ENCODE measurements at places on chromosomes 6 and 20. TPM values are rescaled to one million over a fixed set of nuclear protein-coding genes. Genes with fewer than 3 reads are reported as not detected.
A peak's percentile ranks its signal among the peaks of the same experiment; 100 is the strongest.

DNA sequence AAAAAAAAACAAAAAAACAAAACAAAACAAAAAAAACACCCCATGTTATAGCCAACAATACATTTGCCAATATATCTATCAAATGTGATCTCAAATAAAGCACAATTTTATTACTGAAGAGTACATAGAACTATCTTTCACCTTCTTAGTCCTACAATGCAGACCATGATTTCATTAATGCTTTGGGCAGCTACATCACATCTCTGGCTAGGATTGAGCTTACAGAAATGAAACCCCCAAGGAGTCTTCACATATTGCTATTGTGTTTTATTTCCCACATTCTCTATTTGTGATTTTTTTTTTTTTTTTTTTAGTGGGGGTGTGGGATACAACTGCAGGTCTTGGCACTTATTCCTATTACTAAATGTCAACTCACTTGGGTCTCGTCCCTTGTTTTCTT lies 189.3 kb downstream of the BACH2 start:
- DNase-seq = no peak

GRCh38 chr20:53691811-53692192 lies 98.2 kb upstream of the ZNF217 start:
- DNase-seq = no peak

DNA sequence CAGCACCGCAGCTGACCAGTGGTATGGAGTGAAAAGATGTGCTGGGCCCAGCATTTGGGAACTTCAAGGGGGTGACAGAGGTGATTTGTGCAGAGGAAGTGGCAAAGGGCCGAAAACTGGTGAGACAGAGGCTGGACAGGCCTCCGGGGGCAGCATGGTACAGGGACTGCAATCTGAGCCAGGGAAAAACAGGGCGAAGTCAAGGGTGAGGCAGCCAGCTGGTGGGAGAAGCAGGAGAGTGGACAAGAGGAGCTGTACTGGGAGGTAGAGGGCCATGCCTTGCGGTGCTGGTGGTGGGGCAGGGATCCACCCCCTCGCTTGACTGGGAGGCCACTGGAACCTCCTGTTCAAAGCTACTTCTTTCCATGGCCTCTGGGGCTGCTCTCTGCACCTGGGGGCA lies 7.3 kb upstream of the GFRA4 start:
- DNase-seq = no peak

- no peak for DNase-seq
Observed at GRCh38 chr20:61933481-61933950, 132.2 kb downstream of the TAF4 start.

GRCh38 chr6:169069356-169069755 lies 184.3 kb downstream of the THBS2 start:
- DNase-seq = no peak

- DNase-seq = no peak
Observed at GRCh38 chr20:58173930-58174707, 54.3 kb downstream of the ANKRD60 start.

- DNase-seq = no peak
Observed at GRCh38 chr6:12404651-12405050, 114.5 kb downstream of the EDN1 start.

DNA sequence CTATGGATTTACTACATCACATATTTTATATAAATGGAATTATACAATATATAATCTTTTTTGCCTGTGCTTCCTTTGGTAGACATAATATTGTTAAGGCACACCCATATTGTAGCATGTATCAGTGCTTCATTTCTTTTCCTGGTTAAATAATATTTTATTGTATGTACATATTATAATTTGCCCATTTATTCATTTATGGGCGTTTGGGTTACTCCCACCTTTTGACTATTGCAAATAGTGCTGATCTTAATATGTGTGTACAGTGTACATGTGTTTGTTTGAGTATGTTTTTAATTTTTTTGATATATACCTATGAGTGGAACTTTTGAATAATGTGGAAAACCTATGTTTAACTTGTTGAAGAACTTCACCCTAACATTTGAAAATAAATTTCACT lies 804.2 kb downstream of the DHX35 start:
- no peak for DNase-seq

- no peak for DNase-seq
Observed at GRCh38 chr6:163393923-163394322, 20.6 kb upstream of the QKI start.

GRCh38 chr6:4885341-4885933 lies 109.2 kb downstream of the CDYL start:
- no peak for DNase-seq

GRCh38 chr6:154962753-154963152 lies 32.4 kb upstream of the TIAM2 start:
- no peak for DNase-seq

DNA sequence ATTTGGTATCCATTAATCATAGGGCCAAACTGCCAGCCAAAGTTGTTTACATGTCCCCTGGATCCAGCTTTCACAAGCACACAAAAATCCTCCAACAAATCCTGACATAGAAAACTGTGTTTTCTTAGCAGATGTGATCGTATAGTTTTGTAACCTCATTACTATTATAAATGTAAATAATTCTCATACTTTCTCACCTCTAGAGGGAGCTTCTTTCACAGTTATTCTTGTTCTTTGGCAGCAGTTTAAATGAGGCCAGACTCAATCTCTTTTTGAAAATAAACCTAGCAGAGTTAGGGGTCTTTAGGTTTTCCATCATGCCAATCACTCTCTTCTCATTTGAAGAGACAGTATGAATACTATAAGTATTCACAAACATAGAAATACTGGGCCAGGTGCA lies 17.0 kb upstream of the ZNF318 start:
- peak; percentile 57 for DNase-seq

DNA sequence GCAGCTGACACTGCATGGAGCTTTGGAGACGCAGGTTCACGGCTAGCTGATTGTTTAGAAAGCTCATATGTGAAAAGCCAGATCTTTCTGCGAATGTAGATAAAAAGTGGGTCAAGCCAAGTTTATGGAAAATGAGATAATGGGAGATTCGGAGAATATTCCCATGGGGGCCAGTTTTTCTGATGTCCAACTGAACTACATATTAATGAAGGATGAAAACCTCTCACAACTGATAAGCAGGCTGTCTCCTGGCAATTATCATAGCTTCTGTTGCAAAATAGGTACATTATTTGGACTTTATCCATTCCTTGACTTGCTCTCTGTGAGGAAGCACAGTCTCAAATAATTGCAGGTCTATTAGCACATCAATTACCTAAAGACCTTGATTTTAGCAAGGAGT lies 21.1 kb downstream of the HDGFL1 start:
- no peak for DNase-seq

DNA sequence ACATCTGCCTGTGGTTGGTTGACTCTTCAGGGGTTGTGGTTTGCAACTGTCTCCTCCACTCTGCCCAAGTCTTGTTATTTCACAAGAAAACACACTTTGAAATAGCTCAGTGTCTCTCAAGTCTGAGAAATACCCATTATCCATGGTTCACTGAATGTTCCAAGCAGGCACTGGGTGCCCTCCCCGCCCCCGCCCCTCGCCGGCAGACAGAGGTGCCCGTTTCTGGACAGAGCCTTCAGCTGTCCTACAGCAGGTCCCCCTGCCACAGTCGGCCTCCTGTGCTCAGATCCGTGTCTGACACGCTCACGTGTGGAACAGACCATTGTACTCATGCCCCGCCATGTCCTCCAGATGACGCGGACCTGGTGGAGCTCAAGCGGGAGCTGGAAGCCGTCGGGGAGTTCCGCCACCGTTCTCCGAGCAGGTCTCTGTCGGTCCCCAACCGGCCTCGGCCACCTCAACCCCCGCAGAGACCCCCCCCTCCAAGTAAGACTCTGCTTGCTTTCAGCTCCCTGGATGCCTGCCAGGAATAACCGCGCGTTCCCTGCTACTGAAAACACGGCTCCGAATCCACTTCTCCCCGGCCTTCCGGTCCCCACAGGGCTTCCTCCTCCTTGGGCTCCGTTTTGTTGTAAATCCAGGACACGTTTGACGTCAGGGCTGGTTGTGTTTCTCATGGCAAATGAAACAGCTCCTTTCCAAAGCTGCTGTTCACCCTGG lies 81.4 kb downstream of the SERAC1 start:
- peak; percentile 73 for DNase-seq

DNA sequence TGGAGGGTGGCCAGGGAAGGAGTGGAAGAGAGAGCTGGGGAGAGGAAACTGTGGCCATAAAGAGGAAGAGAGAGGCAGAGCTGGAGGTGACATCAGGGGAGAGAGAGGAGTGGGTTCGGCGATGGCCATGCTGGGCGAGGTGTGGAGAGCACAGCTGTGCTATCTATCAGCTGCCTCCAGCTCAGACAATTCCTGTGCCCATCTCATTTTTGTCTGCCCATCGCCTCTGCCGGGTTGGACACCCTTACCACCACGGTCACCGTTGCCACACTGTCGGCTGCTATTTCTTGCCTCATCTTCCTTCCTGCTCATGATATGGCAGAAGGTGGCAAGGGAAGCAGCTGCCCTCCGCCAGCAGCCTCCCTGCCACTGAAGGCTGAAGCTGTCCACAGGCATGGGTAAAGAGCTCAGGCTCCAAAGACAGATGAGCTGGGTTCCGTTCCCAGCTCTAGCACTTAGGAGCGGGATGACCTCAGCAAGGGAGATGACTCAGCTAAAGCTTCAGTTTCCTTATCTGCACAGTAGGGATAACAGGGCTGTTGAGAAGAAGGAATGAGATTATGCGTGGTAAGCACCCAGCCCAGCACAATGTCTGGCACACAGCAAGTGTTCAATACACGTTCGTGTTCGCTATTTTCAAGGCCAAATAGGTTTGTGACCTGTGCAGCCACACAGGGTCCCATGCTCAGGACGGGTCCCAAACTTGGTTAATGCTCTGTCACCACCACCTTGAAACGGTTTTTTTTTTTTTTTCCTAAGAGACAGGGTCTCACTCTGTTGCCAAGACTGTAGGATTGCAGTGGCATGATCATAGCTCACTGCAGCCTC lies 21.9 kb upstream of the TAF8 start:
- peak; percentile 89 for DNase-seq

DNA sequence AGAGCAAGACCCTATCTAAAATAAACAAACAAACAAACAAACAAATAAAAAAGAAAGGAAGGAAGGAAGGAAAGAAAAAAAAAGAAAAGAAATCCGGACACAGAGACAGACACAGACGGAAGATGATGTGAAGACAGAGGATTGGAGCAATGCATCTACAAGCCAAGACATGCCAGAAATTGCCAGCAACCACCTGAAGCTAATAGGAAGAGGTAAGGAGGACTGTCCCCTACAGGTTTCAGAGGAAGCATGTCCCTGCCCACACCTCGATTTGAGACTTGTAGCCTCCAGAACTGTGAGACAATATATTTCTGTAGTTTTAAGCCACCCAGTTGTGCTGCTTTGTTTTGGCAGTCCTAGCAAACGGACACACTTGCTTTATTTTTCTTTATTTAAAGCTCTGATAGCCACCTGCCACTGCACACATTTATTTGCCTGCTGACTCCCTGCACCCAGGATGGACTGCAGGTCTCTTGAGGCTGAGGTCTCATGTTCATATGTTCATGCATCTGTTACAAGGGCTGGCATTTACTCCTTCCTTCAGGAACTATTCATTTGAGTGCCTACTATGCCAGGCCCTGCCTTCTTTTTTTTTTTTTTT lies 20.7 kb upstream of the ZMYND8 start:
- DNase-seq = no peak

DNA sequence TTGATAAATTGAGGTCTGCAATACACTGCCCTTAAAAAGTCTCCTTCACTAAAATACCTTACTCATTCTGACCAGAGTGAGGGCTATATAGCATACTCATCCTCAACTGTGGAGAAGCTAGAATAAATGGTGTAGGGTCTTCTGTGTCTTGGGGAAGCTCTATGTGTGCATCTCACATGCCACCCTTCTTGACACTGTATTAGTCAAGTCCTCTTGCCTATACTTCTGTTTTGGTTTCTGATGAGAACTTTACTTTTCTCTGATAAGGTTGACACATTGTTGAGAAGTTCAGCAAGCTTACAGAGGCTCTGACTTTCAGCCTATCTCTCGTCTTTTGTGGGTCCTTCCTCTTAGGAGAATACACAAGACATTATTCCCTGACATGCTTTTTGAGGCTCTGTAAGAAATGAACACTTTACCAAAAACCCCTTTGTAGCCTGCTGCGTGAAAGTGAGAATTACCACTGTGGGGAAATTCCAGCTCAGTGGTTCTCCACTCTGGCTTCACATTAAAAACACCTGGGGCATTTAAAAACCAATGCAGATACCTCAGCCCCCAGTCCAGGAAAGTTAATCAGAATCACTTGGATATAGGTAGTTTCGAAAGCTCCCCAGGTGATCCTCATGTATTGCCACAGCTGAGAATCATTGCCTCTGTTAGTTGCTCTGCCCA lies 372.1 kb upstream of the HS3ST5 start:
- no peak for DNase-seq

- DNase-seq = no peak
Observed at GRCh38 chr6:105468850-105469249, 66.0 kb upstream of the PREP start.

- no peak for DNase-seq
Observed at GRCh38 chr20:42974347-42974746, 215.4 kb downstream of the PTPRT start.

- no peak for DNase-seq
Observed at GRCh38 chr20:41854765-41855164, 236.6 kb upstream of the CHD6 start.

- no peak for DNase-seq
Observed at GRCh38 chr6:85390775-85391174, 59.1 kb upstream of the NT5E start.

- DNase-seq = no peak
Observed at GRCh38 chr20:47202733-47203667, 153.5 kb downstream of the ZMYND8 start.

DNA sequence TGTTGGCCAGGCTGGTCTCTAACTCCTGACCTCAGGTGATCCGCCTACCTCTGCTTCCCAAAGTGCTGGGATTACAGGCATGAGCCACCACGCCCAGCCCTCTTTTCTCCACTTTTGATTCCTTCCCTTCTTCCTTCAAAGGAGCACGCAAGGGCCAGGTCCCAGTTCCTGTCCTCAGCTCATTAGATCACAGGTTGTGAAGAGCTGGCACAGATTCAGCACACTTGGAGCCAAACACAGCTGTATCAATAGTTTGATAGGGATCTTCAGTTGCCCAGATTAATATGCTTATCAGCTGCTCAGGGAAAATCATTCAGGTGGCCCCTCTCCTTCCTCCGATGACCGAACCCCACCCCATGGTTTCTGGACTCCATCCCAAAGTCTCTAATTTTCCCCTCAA lies 14.4 kb upstream of the SLC22A23 start:
- no peak for DNase-seq

GRCh38 chr6:24924580-24925356 lies 11.0 kb downstream of the RIPOR2 start:
- DNase-seq = peak; percentile 30

Gene FUT9
- polyA plus RNA-seq = not detected

Gene KCNK5
- polyA plus RNA-seq = not detected

Gene GINM1
- 44.4 TPM for polyA plus RNA-seq

Gene NT5E
- polyA plus RNA-seq = not detected

Gene OLIG3
- polyA plus RNA-seq = not detected

Gene C6orf132
- 0.03 TPM for polyA plus RNA-seq

Gene ZBTB46
- polyA plus RNA-seq = 3.0 TPM

Gene FABP7
- polyA plus RNA-seq = not detected

Gene OVOL2
- not detected for polyA plus RNA-seq

Gene NKAPL
- polyA plus RNA-seq = 0.94 TPM

Gene LAMA2
- polyA plus RNA-seq = not detected

Gene GSTA1
- not detected for polyA plus RNA-seq

Gene PRSS16
- polyA plus RNA-seq = not detected

Gene TP53TG5
- polyA plus RNA-seq = 0.11 TPM

Gene CST7
- polyA plus RNA-seq = 1.8 TPM

Gene RGS17
- polyA plus RNA-seq = not detected

Gene PACRG
- not detected for polyA plus RNA-seq

Gene CUL7
- polyA plus RNA-seq = 1.2 TPM

Gene DLL1
- polyA plus RNA-seq = not detected

Gene NKX2-2
- not detected for polyA plus RNA-seq

Gene KCNG1
- polyA plus RNA-seq = not detected

Gene FRS3
- 1.3 TPM for polyA plus RNA-seq

Gene C6orf118
- polyA plus RNA-seq = not detected

Measured in CD14-positive monocyte (primary cell).